ENCODE measurements at places on chromosomes 7 and 10.

DNA sequence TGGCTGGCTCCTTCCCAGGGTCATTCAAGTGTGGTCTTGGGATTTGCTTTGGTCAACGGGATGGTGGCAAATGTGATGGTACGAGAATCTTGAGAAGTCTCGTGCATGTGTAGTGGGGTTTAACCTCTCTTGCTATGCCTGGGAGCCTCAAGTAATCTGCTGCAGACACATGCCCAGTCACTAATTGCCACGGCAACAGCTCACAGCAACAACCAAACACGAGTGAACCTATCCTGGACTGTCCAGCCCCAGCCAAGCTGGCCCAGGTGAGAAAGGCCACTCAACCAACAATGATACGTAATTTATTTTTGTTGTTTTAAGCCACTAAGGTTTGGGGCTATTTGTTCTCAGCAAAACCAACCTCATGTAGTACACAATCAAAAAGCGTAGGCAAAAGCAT is 38.1 kb upstream of the DDC start:
- no peak for DNase-seq

DNA sequence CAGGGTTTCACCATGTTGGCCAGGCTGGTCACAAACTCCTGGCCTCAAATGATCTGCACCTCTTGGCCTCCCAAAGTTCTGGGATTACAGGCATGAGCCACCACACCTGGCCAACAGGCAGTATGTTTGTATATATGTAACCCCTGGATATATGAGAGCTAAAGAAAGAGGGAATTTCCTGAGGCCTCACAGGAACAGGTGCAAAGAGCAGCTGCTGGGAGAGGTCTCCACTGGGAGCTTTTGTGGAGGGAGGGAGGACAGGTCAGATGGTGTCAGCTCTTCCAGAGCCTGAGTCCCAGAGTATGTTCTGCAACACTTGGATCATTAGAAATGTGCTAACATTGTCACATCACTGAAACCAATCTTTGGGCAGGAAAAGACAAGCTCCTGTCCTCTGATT is 110.1 kb upstream of the KIF5B start:
- DNase-seq = no peak

GRCh38 chr10:72626444-72626754 is 520 bp upstream of the MICU1 start:
- DNase-seq = no peak

DNA sequence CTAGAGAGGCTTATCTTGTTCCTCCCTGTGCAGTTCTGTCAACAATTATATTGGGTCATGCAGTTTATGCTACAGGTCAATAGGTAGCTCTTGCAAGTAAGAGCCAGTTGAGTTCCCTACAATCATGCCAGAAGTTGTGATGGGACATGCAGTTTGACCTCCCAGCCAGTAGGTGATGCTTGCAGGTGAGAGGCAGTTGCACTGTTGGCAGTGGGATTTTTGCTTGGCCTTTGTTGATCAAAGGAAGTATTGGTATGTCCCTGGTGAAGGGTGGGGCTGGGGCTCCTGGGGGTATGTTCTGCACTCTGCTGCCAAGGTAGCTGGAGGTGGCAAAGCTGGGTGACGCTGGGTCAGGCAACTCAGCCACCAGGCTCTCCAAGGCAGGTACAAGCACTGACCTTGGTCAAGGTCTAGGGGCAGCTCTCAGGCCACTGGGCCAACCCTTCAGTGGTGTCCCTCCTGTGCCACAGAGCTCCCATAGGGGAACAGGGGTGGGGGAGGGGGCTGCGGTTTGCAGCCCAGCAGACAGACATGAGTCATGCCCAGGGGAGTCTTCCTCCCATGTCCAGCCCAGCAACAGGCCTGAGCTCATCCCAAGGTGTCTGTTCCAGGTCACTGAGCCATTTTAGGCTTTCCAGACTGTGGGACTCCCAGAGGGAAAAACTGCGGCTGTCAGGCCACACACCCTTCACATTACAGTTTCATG is 43.3 kb downstream of the MEOX2 start:
- no peak for DNase-seq

- no peak for DNase-seq
Observed at GRCh38 chr7:97116308-97116707, 1.2 kb upstream of the SDHAF3 start.

GRCh38 chr10:70198696-70199466 is 28.6 kb upstream of the SAR1A start:
- DNase-seq = no peak

- no peak for DNase-seq
Observed at GRCh38 chr10:104774234-104774633, 133.1 kb downstream of the SORCS3 start.

- no peak for DNase-seq
Observed at GRCh38 chr10:31582365-31583052, 263.5 kb downstream of the ZEB1 start.

All from AG04449 (cell line).